ENCODE measurements at places on chromosomes 4 and X. TPM values are rescaled to one million over a fixed set of nuclear protein-coding genes. Genes with fewer than 3 reads are reported as not detected.

GRCh38 chrX:16695079-16695676, 17.3 kb downstream of the CTPS2 start:
- DNase-seq, result peak; percentile 72

GRCh38 chrX:141733371-141733770, 34.8 kb upstream of the SPANXD start:
- DNase-seq, result no peak

The MTMR8 gene
- total RNA-seq, result 3.4 TPM

GRCh38 chr4:157185363-157185762, 35.2 kb upstream of the GRIA2 start:
- no peak for DNase-seq

GRCh38 chrX:139126493-139126892, 404.0 kb upstream of the F9 start:
- peak; percentile 25 for DNase-seq

The STX18 gene
- 33.5 TPM for total RNA-seq

The CDX4 gene
- total RNA-seq, result not detected

DNA sequence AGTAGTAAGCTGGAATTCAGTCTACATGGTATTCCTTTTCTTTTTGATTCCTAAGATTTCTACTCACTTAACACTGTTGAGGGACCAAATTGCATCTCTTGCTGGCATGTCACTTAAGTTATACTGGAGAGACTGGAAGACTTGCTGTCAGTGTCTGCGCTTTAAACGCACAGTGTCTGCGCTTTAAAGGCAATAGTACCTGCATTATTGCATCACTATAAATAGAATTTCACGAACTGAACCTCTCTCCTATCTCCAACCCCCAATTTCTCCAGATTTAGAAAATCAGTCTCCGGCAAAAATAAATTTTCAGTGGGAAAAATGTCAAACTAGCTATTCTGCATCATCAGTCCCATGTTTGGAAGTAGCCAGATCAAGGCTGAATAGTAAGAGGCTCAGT, 21.2 kb downstream of the SMAD1 start:
- DNase-seq, result no peak

The RCHY1 gene
- 33.7 TPM for total RNA-seq

DNA sequence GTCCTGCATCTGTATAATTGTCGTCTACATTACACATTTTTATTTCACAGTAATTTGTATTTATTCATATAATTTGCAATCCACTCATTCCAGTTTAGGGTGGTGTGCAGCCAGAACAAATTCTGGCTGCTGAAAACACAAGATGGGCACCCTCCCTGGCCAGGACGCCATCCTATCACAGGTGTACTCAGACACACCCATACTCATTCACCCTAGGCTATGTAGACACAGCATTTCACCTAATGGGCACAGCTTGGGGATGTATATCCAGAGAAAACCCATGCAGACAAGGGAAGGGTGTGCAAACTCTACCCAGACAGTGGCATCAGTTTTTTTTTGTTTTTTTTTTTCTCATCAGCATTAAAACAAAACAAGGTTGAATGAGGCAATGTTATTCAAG, 73.1 kb downstream of the HMGB2 start:
- DNase-seq, result no peak

DNA sequence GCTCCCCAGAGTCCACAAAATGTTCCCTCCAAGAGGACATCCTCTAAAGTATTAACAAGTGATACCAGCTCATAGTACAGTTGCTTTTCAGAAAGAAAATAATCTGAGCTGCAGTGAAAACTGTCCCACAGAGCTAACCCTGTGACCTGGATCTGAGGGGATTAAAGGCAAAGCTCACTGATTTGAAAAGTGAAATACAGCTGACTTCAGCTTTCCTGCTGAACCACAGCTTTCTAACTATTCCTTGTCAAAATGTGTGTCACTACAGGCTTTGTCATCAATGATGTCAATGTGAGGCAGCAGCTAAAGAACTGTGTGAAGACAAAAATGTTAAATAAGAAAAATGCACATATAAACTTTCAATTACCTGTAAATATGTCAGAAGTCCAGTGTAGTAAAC, 36.9 kb downstream of the DCHS2 start:
- no peak for DNase-seq

The DDX60 gene
- total RNA-seq, result 22.2 TPM

DNA sequence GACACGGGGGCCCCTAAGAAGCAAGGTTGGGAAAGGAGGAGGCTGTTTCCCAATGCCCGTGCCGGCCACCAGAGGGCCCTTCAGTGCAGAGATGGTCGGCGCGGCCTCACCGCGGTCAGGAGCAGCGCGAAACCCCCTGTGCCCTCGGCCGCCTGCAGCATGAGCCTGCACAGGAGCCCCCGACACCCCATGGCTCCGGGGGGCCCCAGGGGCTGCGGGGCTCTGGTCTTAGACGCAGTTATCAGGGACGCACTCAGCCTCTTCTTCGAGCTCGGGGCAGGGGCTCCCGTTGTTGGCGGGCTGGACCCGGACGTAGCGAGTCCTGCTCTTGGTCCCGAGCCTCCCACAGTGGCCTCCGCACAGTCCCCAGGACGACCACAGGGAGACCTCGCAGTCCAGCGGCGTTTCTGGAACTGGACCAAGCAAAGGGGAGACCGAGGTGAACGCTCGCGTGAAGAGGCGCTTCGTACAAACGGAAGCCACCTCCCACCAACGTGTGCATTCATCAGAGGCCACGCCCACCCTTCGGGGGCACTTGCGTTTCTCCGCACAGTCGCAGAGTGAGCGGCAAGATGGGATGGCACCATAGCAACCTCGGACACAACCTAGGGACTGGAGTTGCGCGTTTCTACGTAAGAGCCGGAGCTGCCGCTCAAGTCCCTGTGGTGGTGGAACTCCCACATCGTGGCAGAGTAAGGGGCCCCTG, 5.0 kb downstream of the SPON2 start:
- peak; percentile 95 for DNase-seq

The CFP gene
- 4.7 TPM for total RNA-seq

DNA sequence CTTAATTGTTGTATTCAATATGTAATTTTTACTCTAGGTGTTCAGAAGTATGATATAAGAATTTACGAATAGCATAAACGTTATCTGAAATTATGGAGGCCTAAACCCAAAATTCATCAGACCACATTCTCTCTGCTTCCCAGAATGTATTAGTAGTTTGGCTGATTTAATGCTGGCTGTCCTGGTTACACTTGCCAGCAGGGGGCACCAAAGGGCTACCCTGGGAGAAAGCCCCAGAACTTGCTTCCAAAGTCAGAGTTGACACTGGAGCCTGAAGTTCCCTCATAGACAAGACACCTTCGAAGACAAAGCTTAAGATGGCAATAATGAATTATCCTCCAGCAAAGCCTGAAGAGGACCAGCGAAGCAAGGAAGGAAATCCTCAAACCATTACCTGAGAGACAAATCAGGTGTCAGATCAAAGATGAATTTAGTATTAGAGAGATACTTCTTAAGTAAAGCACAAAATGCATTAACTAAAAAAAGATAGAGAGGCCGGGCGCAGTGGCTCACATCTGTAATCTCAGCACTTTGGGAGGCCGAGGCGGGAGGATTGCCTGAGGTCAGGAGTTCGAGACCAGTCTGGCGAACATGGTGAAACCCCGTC, 11.3 kb upstream of the ANOS1 start:
- peak; percentile 69 for DNase-seq

GRCh38 chrX:49257846-49258748, 6.4 kb downstream of the FOXP3 start:
- peak; percentile 43 for DNase-seq

The HS3ST1 gene
- not detected for total RNA-seq

The FAT4 gene
- not detected for total RNA-seq

- DNase-seq, result no peak
Observed at GRCh38 chr4:57661517-57662090, 551.4 kb upstream of the IGFBP7 start.

DNA sequence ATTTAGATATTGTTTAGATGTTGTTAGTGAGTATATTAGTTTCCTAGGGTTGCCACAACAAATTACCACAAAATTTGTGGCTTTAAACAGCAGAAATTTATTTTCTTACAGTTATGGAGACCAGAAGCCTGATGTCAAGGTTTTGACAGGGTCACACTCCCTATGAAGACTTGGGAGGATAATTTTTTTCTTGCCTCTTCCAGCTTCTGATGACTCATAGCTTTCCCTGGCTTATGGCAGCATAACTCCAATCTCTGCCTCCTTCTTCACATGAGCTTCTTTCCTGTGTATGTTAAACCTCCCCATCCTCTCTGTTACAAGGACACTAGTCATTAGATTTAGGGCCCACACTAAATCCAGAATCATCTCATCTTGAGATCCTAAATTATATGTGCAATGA, 20.9 kb upstream of the RAB40A start:
- DNase-seq, result no peak

- no peak for DNase-seq
Observed at GRCh38 chr4:126778348-126778747, 854.4 kb upstream of the INTU start.

DNA sequence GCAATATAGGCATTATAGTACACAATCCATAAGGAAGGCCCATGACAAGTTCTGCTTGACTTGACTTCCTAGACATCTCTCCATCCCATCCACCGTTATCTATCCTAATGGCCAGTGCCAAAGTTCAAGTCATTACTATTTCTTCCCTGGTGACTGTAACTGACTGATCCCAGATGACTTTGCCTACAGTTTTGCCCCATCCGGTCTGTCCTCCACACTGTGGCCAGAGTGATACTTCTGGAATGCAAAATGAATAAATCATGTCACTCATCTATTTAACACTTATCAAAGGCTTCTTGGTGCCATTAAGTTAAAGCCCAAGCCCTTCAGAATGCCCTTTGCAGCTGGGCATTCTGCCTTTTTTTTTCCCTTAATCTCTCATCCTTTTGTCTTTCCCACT, 130.8 kb downstream of the PPARGC1A start:
- no peak for DNase-seq

The DCX gene
- not detected for total RNA-seq

GRCh38 chr4:139144911-139145551, 32.0 kb downstream of the ELF2 start:
- DNase-seq, result no peak

DNA sequence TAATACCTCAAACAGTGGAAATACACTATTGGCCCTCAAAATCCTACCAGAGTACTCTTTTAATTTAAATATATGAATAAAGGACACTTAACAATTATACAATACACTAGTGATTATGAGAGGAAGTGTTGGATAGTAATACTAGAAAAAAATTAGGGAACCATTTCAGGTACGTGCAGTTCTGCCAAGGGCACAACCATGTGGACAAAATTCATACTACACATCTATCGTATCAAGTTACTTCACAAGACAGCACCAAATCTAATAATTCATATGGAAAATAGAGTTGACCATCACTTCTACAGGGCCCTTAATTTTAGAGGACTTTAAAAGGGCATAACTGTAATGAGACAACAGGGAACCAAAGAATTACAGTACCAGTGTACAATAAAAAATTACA, 69.2 kb upstream of the ZCCHC13 start:
- DNase-seq, result no peak

The PHOX2B gene
- total RNA-seq, result not detected

The RBMXL3 gene
- not detected for total RNA-seq

DNA sequence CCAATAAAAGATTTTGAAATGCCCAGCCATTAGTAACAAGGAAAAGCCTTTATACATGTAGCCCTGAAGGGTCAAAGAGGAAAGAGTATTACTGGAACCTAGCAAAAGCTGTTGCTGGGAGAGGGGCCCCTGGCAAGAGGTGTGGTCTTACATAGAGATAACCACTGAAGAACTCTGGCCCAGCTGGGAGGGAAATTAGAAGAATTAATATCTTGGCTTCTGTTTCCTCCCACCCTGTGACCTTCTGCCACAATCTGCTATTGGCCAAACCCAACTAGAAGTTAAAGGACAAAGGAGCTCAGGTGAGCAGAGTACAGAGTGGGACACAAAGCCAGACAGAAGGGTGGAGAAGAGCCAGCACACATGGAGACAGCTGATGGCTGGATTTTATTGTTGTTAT, 39.3 kb upstream of the CCNG2 start:
- no peak for DNase-seq

DNA sequence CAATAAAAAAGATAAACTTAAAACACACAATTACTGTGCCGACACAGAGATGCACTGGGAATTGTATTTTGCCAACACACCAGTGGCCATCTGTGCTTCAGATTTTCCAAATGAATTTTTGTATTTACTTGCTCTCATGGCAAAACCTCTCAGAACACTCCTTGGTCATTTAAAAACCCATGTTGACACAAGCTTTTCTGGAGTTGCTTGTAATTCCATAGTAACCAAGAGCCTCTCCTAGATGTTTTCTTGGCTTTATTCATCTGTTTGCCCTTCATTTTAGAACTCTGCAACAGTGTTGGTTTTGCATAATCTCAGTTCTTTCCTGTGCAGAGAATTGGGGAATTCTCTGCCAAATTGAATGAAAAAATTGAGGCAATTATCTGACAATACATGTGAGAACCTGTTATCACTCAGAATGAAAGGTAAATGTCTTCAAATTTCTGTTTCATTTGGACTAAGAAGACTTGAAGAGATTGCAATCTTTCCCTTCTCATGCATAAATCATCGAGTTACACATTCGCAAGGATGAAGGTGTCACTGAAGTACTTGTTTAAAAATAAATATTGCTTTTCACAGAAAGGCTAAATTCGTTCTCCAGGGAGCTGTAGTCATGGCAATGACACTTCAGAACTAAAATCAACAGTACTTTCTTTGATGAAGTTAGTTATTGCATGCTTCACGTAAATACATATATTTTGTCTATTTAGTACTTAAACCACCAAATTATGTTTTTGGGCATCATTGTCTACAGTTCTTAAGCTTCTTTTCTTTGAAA, 301.8 kb upstream of the CTSO start:
- no peak for DNase-seq

DNA sequence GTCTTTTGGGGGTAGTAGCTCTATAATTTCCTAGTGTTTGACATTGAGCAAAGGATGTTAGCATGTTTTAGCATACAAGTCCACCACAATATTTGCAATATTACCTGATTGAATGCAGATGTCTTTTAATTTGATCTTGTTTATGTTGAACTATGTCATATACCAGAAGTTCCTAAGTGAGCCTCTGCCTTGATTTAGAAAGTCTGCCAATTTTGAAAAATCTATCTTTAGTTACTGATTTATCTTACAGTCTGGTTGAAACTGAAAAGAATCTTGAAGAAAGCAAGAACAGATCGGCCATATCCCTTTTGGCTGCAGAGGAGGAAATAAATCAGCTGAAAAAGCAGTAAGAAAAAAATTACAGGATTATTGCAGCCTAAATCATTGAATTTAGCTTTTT, 18.5 kb downstream of the SPATA18 start:
- no peak for DNase-seq

The CHRDL1 gene
- not detected for total RNA-seq

DNA sequence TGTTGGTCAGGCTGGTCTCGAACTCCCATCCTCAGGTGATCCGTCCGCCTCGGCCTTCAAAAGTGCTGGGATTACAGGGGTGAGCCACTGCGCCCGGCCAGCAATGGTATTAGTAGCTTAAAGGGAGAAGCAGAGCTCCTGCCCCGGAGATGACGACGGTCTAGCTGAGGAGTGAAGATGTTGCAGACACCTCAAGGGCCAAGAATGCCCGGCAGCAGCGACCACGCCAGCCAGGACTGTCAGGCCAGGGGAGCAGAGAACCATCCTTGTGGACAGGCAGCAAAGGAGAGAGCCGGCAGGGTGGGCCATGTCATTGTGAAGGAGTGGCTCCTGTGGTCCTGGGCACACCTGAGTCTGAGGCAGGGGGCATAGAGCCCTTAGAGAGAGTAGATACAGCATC, 210.1 kb upstream of the BCOR start:
- no peak for DNase-seq

The ITIH6 gene
- total RNA-seq, result not detected

Data from activated CD4-positive, alpha-beta T cell treated with anti-CD3 and anti-CD28 coated beads for 36 hours (primary cell).